Testis (tissue), 5 donors: ENCODE measurements at places on chromosomes 1 and 21. TPM values are rescaled to one million over a fixed set of nuclear protein-coding genes. Genes with fewer than 3 reads are reported as not detected.
A peak's percentile ranks its signal among the peaks of the same experiment; 100 is the strongest.

- no peak overlapping the region for H3K4me3 ChIP-seq
- DNase-seq: no peak
- no peak overlapping the region for H3K27ac ChIP-seq
- H3K36me3 ChIP-seq: no peaks in the 10 kb centered on the region
- H3K27me3 ChIP-seq: no peaks in the 10 kb centered on the region
Measured at GRCh38 chr1:92902406-92902744, 58.9 kb downstream of the DIPK1A start.

- H3K4me3 ChIP-seq: no peak overlapping the region
- peaks cover 22% of the 10 kb centered on the region for H3K4me1 ChIP-seq
- H3K27me3 ChIP-seq: no peaks in the 10 kb centered on the region
- H3K27ac ChIP-seq: no peak overlapping the region
- H3K36me3 ChIP-seq: no peaks in the 10 kb centered on the region
Measured at GRCh38 chr1:153614906-153615305, 1.2 kb downstream of the S100A14 start.

DNA sequence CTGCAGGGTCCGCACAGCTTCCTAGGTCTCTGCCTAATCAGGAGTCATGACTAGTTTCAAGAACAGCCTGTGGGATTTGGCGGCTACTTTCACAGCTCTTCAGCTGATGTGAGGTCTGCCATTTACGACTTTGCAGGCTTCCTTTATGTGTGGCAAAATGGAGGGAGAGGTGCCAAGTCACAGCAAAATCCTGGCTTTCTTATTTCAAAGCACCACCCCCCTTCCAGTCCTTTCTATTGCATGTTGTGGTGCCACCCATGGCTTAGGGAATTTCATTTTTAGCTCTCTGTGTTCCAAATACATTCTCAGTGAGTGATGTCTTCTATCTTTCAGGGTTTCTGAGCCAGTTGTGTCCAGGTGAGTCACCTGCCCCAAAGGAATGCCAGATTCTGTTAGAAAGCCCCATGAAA is 75.1 kb upstream of the WLS start:
- H3K36me3 ChIP-seq: no peaks in the 10 kb centered on the region
- DNase-seq: no peak
- H3K4me1 ChIP-seq: no peaks in the 10 kb centered on the region
- no peak overlapping the region for H3K4me3 ChIP-seq
- H3K27ac ChIP-seq: peak overlapping the region; percentile 19

- no peak for DNase-seq
- no peaks in the 10 kb centered on the region for H3K27me3 ChIP-seq
- no peak overlapping the region for H3K4me3 ChIP-seq
- no peak overlapping the region for H3K27ac ChIP-seq
- H3K4me1 ChIP-seq: no peaks in the 10 kb centered on the region
- no peaks in the 10 kb centered on the region for H3K36me3 ChIP-seq
Measured at GRCh38 chr1:213326281-213327016, 275.4 kb downstream of the RPS6KC1 start.

- no peaks in the 10 kb centered on the region for H3K4me1 ChIP-seq
- no peak overlapping the region for H3K4me3 ChIP-seq
- H3K27me3 ChIP-seq: no peaks in the 10 kb centered on the region
- no peaks in the 10 kb centered on the region for H3K36me3 ChIP-seq
- DNase-seq: no peak
Measured at GRCh38 chr21:21019681-21020080, 21.5 kb downstream of the NCAM2 start.

DNA sequence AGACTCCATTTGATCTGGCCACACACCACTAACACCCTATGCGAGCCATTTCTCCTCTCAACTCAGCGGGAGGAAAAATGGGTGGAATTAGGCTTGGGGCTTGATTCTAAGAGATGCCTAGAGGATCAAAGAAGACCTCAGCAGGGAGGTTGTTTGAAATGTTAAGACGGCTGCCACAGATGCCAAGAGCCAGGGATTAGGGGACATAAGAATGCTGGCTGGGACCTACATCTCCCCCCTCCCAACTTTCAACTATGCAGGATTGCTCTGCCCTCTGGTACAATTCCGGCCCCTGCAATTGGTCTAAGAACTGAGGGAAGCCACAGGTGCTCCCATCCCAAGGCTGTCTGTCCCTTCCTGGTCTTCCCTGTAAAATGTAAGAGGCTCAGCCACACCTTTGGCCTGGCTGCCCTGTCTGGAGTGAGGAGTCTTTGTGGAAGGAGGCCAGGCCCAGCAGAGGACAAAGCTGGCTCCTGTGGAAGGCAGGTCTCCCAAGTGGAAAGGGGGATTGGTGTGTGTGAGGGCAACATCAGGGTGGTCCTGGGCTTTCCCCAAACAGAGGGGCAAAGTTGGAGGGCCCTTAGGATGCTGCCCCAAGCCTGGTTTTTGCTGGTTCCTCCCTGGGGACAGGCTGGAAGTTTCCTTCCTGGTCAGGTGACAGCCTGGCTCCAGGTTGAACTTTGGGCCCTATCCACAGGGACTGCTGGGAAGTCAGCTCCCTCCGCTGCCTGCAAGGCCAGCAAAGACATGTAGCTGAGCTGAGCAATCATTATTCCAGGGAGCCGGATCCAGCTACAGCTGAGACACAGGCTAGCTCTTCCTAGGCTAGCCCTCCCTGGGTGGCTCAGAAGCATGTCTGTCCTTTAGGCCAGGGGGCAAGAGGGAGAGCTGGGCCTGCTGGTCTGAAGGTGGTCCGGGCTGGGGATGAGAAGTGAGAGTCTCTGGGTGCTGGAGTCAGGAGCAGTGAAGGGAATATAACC is 34.5 kb upstream of the SYNC start:
- H3K27ac ChIP-seq: no peak overlapping the region
- H3K4me3 ChIP-seq: no peak overlapping the region
- no peaks in the 10 kb centered on the region for H3K27me3 ChIP-seq
- H3K4me1 ChIP-seq: peaks cover 20% of the 10 kb centered on the region
- no peaks in the 10 kb centered on the region for H3K36me3 ChIP-seq

- H3K4me3 ChIP-seq: no peak overlapping the region
- H3K4me1 ChIP-seq: peaks cover 86% of the 10 kb centered on the region
- DNase-seq: peak; percentile 58
- H3K36me3 ChIP-seq: no peaks in the 10 kb centered on the region
- peak overlapping the region; percentile 72 for H3K27ac ChIP-seq
Measured at GRCh38 chr1:93671099-93671621, 10.5 kb downstream of the BCAR3 start.

DNA sequence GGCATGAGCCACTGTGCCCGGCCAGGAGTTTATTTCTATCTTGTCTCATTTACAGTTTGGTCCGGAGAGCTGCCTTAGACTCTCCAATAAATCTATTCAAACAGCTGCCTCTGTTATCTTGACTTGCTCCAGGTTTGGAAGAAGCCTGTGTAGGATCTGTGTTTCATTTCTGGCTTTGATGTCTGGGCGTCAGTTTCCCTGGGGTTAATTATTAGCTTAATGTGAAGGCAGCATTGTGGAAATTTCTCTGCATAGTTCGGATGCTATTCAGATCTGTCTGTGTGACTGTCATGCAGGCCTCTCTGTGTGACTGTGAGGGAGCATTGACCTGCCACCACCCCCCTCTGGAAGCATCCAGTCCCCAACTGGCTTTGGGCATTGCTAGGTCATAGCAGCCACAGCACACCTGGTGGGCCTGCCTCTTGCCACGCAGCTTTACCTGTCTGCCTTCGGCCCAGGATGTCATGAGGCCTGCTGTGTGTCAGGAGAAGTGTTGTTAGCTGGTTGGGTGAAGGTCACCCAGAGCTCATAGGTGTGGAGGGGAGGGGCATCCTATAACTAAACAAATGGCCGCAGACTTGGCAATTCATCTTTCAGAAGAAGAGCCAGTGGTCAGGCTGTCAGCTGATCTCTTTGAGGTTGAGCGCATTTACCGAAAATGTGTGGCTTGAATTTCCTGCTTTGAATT is 9.8 kb downstream of the IFNGR2 start:
- H3K4me1 ChIP-seq: peaks cover 34% of the 10 kb centered on the region
- peak overlapping the region; percentile 26 for H3K27ac ChIP-seq
- H3K4me3 ChIP-seq: no peak overlapping the region
- no peak for DNase-seq
- no peaks in the 10 kb centered on the region for H3K27me3 ChIP-seq

DNA sequence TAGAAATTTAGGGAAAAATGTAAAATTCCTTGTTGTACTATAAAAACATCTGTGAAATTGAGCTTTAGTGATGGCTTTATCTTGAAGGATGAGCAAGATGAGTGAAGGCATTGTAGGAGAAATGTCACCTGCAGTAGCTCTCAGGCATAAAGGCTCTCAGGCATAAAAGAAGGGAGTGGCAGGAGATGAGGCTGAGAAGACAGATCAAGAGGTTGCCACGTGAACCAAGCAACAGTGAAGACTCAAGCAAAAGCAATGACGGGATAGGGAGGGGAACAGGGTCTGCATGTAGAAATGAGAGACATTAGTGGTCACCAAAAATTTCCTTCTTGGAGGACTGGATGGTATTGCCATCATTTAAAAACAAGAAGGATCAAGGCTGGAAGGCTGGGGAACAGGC is 98.8 kb downstream of the ST3GAL3 start:
- no peak overlapping the region for H3K4me3 ChIP-seq
- no peaks in the 10 kb centered on the region for H3K27me3 ChIP-seq
- H3K36me3 ChIP-seq: no peaks in the 10 kb centered on the region
- no peak overlapping the region for H3K27ac ChIP-seq
- H3K4me1 ChIP-seq: no peaks in the 10 kb centered on the region

GRCh38 chr1:55639526-55639925 is 424.4 kb upstream of the USP24 start:
- H3K4me1 ChIP-seq: no peaks in the 10 kb centered on the region
- no peaks in the 10 kb centered on the region for H3K36me3 ChIP-seq
- H3K4me3 ChIP-seq: no peak overlapping the region
- DNase-seq: no peak
- no peak overlapping the region for H3K27ac ChIP-seq
- H3K27me3 ChIP-seq: no peaks in the 10 kb centered on the region

GRCh38 chr1:214993419-214993818 is 89.1 kb upstream of the KCNK2 start:
- no peak for DNase-seq
- no peaks in the 10 kb centered on the region for H3K4me1 ChIP-seq
- H3K4me3 ChIP-seq: no peak overlapping the region
- H3K27me3 ChIP-seq: no peaks in the 10 kb centered on the region

GRCh38 chr21:39388811-39389155 is 39.9 kb upstream of the HMGN1 start:
- DNase-seq: no peak
- H3K4me1 ChIP-seq: peaks cover 12% of the 10 kb centered on the region
- H3K4me3 ChIP-seq: peak overlapping the region; percentile 56
- no peaks in the 10 kb centered on the region for H3K27me3 ChIP-seq
- H3K36me3 ChIP-seq: peaks cover 5% of the 10 kb centered on the region

GRCh38 chr1:38141483-38141882 is 94.9 kb upstream of the POU3F1 start:
- H3K27ac ChIP-seq: no peak overlapping the region
- no peaks in the 10 kb centered on the region for H3K27me3 ChIP-seq
- DNase-seq: no peak
- H3K4me3 ChIP-seq: no peak overlapping the region
- peaks cover 6% of the 10 kb centered on the region for H3K4me1 ChIP-seq

DNA sequence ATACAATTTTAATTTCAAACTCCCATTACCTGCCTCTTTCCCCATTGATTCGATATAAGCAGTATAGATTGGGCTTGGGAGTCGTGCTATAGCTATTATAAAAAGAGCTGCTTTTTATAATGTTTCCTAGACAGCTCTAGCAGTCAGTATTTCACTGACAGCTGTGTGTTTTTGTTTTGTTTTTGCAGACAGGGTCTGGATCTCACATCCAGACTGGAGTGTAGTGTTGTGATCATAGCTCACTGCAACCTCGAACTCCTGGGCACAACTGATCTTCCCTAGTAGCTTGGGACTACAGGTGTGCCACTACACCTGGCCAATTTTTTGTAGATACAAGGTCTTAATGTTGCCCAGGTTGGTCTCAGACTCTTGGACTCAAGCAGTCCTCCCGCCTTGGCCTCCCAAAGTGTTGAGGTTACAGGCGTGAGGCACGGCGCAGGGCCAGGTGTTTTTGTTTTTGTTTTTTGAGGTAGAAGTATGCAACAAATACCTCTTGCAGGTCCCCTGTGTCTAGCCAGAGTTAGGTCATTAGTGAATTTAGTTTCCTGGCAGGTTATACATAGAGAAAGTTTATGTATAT is 1.7 kb downstream of the NASP start:
- DNase-seq: no peak
- no peaks in the 10 kb centered on the region for H3K36me3 ChIP-seq

DNA sequence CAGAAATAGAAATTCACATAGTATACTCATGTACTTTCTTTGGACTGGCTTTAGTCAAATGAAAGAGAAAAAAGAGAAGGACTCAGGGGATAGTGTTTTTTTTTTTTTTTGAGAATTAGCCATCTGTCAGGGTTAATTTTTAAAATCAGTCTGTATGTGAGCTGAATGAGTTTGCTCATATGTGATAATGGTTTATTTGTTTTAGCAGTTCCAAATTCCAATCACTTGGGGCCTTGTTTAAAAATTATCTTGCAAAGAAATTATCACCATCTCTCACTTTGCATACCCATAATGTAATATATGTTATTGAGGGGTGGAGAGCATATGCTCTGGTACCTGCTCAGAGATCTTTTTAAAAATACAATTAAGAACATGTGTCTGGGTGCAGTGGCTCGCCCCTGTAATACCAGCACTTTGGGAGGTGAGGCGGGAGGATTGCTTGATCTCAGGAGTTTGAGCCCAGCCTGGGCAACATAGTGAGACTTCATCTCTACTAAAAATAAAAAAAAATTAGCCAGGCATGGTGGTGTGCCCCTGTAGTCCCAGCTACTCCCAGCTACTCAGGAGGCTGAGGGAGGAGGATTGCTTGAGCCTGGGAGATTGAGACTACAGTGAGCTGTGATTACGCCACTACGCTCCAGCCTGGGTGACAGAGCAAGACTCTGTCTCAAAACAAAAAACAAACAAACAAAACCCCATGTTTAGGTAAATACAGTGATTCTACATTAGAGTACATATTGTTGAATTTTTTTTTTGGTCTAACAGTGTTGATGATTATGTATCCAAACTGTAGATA is 19.7 kb downstream of the GNAI3 start:
- no peak overlapping the region for H3K4me3 ChIP-seq
- DNase-seq: no peak
- no peaks in the 10 kb centered on the region for H3K27me3 ChIP-seq
- peaks cover 4% of the 10 kb centered on the region for H3K4me1 ChIP-seq

Gene BSND
- total RNA-seq: 0.19 TPM

Gene TARBP1
- total RNA-seq: 39.8 TPM

Gene CSF1
- total RNA-seq: 9.8 TPM

Gene GPR153
- total RNA-seq: 5.7 TPM

Gene OR10J4
- total RNA-seq: not detected

Gene RHBDL2
- total RNA-seq: 10.8 TPM

Gene KIRREL1
- total RNA-seq: 31.9 TPM

Gene IGSF9
- 4.8 TPM for total RNA-seq

Gene BTBD19
- 10.2 TPM for total RNA-seq

Gene CR1L
- not detected for total RNA-seq

Gene GSTM5
- 5.5 TPM for total RNA-seq

Gene KCNA3
- total RNA-seq: 3.4 TPM

Gene PCP4
- total RNA-seq: 0.74 TPM
